ENCODE measurements at places on chromosomes 16 and 17.
A peak's percentile ranks its signal among the peaks of the same experiment; 100 is the strongest.

DNA sequence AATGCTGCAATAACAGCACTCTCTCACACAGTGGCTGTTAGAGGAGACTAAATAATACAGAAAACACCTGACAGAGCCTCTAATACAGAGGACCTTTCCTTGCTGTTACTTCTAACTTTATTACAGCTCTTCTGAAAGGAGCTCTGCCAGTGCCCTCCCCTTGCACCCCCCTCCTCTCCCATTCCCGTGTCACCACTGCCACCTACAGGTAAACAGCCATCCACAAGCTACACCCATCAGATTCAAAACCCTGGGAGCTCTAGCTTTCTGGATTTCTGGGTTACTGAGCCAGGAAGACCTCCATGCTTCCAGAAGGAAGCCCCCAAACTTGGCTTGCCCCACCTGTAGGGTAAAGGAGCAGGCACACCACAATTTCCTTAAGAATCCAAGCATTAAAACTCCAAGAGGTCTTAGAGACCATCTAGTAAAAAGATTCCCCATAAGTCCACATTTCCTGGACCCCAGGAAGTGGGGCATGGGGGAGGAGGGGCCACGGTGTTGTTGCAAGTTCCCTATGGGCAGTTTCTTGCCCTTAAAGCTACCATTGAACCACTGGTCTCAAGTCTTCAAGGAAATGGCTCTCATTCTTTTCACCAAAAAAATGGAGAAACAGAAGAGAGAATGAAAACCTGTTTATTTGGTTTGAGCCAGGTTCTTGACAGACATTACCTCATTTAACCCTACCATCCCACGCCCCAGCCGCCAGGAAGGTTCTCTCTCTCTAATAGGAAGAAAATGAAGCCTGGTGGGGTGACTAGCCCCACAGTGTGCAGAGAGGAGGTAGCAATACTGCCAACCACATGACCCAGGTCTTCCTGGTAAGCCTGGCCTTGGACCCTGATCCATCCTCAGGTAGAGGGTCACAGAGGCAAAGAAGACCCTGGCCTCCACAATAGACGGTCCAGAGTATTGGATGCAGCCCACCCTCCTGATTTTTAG is 52.8 kb downstream of the TOM1L2 start:
- peak; percentile 53 for DNase-seq

DNA sequence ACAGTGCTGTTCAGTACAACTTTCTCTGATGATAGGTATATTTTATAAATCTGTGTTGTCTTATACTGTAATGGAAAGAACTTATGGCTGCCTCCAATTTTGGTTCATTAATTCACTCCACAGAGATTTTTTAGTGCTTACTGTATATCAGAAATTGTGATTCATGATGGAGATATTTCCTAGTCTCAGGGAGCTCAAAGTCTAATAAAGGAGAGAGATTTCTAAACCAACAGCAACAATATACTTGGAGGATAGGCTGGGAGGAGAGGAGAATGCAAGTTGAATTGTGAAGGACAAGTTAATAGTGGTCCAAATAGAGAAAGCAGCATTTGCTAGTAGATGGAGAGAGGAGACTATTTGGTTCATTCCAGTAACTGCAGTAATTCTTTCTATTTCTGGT is 63.5 kb downstream of the TANC2 start:
- DNase-seq = no peak

- no peak for DNase-seq
Measured at GRCh38 chr16:55037046-55037445, 106.4 kb downstream of the IRX5 start.

- DNase-seq = no peak
Measured at GRCh38 chr17:37859451-37859850, 64.8 kb upstream of the TBC1D3K start.

DNA sequence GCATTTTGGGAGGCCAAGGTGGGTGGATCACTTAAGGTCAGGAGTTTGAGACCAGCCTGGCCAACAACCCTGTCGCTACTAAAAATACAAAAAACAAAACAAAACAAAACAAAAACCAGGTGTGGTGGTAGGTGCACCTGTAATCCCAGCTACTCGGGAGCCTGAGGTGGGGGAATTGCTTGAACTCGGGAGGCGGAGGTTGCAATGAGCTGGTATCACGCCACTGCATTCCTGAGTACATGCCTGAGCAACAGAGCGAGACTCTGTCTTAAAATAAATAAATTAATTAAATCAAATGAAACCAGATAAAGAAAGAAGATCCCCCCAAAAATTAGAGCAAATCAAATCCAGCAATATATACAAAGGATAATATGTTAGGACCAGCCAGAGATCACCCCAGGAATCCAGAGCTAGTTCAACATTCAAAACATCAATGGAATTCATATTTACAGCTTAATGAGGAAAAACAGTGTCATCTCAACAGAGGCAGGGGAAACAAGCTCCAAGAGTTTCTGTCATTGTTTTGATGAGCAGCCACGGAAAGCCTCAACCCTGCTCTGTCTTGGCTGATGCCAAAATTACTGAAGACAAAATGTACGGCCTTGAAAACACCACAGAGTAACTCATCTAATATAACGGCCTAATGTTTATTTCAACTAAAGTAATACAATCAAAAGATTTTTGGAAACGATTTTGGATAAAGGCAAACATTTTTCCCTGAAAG is 3.7 kb downstream of the PEMT start:
- no peak for DNase-seq

DNA sequence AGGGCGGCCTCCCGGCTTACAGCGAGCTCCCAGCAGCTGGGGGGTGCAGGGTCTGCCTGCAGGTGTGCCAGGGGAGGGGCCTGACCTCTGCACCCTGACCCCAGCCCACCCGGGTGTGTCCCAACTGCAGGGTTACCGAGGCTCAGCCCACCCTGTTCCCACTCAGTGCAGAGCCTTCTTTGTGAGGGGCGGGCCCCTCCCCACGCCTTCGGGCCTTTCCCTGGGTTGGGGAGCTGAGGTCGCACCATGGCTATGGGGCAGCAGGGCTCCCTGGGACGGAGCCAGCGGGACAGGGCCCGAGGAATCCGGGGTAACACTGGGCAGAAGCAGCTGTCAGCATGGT is 17.1 kb downstream of the CACNA1H start:
- no peak for DNase-seq

- no peak for DNase-seq
Measured at GRCh38 chr16:17437981-17438380, 32.8 kb downstream of the XYLT1 start.

DNA sequence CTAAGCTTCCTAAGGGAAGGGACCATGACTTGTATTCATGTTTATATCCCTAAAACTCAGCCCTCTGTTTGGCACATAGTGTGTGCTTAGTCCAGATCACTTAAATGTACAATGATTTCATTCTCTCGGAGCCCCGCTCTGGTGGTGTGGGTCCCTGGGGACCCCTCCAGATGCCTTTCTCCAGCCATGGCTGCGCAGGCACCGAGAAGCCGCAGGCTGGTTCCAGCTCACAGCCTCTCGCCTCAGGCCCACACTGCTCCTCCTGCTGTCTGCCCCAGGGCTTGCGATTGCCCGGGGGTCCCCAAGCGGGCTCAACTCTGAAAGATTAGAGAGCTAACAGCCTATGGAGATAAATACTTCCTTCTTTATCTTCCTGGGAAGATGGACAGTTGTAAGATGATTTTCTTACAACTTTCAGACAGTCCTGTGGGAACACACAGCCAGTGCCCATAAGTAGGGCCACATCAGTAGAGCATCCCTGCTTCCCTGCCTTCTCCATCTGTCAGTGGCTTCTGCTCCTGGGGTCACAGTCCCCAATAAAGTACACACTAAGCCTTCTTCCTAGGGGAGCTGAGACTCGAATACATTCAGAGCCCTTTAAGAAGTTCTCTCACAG is 66.2 kb downstream of the CENPV start:
- DNase-seq = no peak

- DNase-seq = no peak
Measured at GRCh38 chr16:8505327-8505991, 84.9 kb downstream of the TMEM114 start.

DNA sequence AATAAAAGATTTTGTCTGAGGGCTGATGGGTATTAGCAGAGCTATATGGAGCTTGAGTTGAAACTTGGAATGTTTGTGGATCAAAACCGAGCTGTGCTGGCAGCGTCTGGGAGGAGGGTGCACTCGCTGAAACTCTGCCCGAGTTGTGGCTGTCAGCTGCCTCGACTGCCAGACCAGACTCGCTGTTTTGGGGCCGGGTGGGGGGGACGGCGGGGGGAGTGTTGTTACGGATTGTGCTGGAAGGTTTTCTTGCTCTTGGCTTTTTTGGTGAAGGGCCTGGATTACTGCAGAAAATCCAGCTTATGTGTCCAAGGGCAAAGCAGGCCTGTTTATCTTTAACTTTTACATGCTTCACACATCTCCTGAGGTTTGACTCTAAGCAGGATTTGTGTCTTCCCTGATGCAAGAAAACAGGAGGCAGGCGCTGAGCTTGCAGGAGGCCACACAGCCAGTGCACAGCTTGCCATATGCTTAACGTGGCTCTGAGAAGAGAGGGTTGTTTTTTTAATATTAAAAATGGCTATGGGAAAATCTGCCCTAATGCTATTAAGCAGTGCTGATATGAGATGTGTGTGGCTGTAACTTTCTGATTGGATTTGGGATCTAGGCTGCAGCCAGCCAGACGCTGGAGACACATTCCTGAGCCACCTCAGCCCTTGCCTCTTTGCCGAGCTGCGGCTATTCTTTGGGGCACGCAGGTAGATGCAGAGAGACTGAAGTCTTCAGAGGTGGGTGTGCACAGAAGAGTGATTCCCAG is 20.5 kb upstream of the RPTOR start:
- DNase-seq = no peak

GRCh38 chr17:28783161-28783560 is 39.4 kb downstream of the TRAF4 start:
- DNase-seq = no peak

- DNase-seq = no peak
Measured at GRCh38 chr17:30323895-30324319, 9.9 kb downstream of the TMIGD1 start.

GRCh38 chr16:66175636-66176035 is 190.9 kb upstream of the CDH5 start:
- no peak for DNase-seq

DNA sequence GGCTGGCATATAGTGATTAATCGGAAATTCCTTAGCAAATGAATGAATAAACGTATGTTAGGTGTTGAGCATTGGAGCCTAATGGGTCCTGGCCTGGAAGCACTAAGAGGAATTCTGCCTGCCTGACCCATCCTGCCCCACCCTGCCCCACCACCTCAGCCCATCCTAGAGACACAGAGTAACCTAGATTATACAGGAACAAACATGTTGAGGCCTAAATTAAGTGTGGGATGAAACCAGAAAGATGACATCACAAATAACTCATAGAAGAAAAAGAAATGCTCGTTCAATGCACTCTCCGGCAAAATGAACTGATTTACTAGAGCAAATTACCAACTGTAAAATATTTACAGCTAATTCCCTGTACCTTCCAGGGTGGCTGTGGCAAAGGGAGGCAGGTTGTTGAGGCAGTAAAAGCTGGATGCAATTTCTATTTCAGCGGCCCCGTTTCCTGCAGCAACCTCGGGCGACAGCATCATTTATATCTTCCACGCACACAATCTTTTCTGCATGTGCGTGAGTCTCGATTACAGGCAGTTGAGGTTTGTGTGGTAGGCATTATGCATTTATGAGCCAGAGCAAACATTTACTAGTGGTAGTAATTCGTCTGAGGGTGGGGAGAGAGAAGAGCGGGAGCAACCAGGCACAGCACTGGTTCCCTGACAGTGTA is 417.2 kb downstream of the HS3ST4 start:
- DNase-seq = no peak

DNA sequence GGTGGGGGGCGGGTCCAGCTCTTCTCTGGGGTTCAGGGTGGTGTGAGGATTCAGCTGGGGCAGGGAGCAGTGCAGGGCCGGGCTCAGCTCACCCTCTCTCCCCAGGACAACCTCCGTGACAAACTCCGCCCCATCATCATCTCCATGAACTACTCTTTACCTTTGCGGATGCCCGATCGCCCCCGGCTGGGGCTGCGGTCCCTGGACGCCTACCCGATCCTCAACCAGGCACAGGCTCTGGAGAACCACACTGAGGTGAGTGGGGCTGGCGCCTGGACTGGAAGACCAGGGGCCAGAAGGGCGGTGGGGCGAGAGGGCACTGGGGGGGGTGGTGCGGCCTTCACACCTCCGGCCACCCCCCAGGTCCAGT is 18.9 kb upstream of the PDK2 start:
- DNase-seq = no peak

DNA sequence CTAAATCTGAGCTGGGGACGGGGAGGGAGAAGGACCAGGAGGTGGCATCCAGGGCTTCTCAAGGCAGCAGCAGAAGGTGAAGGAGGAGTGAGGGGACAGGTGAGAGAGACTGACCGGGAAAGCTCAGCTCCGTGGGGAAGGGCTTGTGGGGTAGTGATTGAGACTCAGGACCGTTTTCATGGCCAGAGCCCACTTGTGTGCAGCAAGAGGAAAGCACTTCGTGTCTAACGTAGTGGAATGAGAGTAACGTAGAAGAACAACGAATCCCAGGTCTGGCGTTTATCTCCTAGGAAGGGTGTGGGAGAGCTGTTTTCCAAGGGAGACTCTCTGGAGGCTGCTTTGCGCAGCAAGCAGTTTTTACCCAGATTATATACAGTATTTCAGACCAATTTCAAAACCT is 1.3 kb upstream of the CDH3 start:
- no peak for DNase-seq

GRCh38 chr17:40033339-40033738 is 18.1 kb downstream of the CSF3 start:
- DNase-seq = no peak

DNA sequence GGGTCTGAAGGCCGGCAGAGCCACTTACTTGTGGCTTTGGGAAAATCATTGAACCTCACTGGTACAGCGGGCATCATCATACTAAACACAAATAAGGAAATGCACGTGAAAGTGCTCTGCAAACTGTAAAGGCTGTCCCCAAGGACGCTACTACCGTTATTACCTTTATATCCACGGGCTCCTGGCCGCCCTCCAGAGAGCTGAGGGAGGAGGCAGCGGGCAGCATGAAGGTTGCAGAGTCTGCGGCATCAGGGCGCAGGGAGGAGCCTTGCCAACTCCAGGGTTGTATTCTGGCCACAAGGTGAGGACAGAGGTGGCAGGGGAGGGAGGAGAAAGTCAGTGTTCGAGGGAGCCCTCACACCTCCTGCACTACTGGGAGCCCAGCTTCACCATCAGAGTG is 68.3 kb upstream of the GCSH start:
- peak; percentile 35 for DNase-seq

DNA sequence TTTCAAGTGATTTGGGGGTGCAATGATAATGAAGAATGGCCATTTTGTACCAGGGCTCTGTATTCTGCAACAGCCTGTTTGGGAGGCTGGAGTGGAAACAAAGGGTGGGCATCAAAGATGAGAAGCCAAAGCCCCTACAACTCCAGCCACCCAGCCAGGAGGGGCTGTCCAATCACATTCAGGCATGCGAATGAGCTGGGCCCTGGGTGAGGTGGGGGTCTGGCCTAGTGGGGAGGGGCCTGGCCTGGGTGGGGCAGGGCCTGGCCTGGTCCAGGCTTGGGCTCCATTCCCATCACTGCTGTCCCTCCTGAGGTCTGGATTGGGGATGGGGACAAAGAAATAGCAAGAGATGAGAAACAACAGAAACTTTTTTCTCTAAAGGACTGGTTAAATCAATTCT is 6.4 kb downstream of the AOC3 start:
- no peak for DNase-seq
